ENCODE measurements at places on chromosomes 3 and 15.

DNA sequence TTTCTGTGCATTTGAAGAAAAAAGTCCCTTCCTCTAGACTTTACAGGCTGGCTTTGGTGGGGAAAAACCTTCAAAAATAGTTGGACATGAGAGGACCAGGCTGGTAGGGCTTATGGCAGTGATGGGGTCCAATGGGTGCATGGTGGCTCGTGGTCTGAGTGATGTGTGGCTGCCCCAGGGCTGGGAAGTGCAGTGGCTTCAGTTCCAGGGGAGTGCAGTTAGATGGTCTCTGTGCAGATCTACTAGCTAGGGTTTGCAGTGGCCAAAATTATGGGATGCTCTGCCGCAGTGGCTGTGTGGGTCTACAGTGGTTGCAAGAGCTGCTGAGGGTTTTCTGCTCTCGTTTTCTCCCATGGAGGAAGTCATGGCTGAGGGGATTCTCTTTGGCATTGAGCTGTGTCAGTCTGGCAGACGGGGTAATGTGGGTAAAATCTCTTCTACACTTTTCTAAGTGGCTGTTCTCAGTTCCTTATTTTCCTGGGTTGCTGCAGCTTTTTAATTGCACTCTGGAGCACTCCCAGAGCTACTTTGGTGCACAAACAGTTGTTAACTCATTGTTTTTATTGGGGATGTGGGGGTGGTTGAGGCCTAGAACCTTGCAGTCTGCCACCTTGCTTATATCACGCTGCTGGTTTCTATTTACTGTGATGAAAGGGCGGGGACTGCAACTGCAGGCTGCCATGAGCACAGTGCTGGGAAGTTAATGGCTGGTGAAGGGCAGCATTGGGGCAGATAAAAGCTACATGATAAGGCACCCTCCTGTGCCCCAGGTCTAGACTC lies 1324.6 kb downstream of the NSUN3 start:
- ATAC-seq, result no peak

DNA sequence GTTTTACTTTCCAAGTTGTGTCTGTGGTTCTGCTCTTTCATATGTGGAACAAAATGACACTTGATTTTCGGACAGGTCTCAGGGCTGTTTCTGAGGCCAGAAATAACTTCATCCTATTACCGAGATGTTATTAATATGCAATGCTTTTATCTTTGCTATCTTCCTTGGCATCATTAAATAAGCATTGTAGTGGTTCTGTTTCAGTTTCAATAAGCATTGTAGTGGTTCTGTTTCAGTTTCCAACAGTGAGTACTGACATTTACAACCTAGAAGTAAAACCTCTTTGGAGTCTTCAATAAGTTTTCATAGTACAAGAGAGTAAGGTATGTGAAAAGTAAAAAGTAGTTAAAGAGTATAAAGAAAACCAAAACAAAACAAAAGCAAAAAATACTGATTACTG lies 746.2 kb downstream of the GRM7 start:
- no peak for ATAC-seq

DNA sequence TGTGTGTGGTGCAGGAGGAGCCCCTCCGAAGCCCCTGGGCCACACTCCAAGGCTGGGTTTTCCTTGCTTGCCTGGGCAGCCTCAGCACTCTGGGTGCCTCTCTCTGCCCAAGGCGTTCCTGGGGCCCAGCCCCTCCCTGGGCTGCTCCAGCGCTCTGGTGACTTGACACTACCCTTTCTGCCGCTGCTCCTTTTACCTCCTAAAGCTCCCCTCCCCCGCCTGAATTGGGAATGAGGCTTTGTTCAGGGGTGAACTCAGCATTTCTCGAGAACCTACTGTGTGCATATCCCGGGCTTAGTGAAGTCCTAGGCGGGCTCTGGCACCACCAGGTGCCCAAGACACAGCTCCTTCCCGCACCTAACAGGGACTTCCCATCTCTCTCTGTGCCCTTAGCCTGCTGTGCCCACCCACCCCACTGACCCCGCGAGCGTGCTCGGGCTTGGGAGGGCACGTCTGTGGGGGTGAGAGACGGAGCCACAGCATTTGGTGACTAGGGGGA lies 1.2 kb upstream of the BAHD1 start:
- no peak for ATAC-seq

GRCh38 chr3:64237083-64237482 lies 11.8 kb upstream of the PRICKLE2 start:
- ATAC-seq, result no peak

GRCh38 chr3:109114746-109115145 lies 3.2 kb downstream of the MORC1 start:
- no peak for ATAC-seq

DNA sequence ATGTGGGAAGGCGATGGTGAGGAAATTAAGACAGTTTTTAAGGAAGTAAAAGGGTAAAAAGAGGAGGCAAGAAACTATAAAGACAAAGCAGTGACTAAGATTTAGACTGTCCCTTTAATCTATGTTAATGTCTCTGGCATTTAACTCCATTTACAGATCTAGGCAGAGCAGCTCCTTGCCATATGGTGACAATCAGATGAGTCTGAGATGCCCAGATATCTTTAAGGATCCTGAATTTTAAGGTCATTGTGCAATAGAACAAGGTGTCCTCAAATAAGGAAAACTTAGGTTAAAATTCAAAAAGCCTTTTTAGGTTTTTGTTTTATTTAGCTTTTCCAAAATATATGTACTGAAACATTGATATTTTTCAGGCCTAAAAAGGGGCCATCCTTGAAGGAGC lies 24.1 kb downstream of the RASGRP1 start:
- ATAC-seq, result no peak
